ENCODE measurements at places on chromosomes 4 and X.
A peak's percentile ranks its signal among the peaks of the same experiment; 100 is the strongest.

DNA sequence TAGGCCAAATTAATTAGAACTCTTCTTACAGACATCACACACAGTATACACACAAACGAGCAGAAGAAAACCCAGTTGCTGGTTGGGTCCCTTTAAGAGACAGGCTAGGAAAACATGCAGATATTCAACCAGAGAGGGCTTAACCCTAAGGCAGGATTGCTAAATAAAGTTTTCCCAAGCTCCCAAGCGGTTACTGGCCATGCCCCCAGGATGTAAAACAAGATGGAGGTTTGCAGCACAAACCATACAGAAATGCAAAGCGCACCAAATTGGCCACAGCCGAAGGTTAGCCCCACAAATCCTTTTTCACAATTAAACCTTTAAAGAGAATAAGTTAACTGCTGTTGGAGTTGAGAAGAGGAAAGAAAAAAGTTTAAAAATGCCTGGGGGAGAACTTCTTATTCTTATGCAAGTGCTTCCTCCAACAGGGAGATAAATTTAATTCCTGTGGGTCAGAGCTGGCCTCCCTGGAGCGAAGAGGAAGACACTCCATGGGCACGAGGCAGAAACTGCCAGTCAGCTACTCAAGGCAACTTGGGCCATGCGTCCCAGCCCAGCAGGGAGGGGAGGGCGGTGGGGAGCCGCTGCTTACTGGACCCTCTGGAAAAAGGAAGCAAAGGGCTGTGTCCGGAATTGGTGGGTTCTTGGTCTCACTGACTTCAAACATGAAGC is 167.6 kb upstream of the ARSJ start:
- DNase-seq = no peak

GRCh38 chr4:61877266-61877665 is 677.1 kb downstream of the ADGRL3 start:
- DNase-seq = no peak

DNA sequence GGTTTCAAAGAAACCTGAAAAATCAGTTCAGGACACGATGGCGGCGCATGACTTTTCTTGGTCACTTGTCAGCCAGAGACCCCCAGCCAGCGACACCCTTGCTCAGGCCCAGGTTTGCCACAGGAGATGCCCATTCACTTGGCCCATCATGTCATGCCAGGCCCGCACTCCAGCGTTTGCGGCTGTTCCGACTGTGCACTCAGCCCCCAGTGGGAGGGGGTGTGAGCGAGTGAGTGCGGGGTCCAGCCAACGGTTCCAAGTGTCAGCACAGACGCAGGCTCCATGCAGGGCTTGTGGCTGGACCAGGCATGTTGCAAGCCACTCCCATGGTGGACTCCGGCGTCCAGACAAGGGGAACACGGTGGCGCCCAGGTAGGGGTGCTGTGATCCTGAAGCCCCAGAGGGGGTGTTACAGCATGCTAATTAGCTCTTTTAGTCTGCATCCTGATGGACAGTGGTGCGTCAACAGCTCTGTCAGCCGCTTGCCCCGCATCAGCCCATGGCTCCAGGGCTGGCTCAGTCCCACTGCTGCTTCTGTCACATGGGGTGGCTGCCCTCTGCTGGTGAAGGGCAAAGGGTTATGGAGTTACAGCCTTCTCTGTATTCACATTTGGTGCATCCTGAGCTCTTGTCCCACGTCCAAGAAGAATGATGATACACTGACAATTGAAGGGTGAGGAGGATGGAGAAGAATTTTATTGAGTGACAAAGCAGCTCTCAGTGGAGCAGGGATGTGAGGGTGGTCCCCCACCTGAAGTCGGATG is 3.7 kb upstream of the MAEA start:
- no peak for DNase-seq

DNA sequence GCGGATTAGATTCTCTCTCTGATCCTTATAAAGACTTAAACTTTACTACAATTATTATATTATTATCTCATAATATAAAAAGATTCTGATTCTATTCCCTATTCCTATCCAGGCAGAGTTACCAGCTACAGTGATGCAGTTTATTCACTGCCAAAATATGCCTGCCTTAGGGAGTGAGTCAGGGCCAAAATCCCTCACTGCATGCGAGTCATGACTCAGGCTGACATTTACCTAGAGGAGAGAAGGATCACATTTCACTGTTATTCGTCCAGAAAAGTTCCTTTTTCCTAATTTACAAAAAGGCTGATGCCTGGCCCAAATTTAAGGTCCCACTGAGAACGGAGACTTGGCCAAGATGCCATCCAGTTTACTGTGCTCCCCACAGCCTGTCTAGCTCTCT is 168.5 kb upstream of the LDB2 start:
- peak; percentile 92 for DNase-seq

GRCh38 chr4:167171928-167172327 is 62.4 kb downstream of the SPOCK3 start:
- no peak for DNase-seq
